ENCODE measurements at places on chromosomes 7 and 10.

DNA sequence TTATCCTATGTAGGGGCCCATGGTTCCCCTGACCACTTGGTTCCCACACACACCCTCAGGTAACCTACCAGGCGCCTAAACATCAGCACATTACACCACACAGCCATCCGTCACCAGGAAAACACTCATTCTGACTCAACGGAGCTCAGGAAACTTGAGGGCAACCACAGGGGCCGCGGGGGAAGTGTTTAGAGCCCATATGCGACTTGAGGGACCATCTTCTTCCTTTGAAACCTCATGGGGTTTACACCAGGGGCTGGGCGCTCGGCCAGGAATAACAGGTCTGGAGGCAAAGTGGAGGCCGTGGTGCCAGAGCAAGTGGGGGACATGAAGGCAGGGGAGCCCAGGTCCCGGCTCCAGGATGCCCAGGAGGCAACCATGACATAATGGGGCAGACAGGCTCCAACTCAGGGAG lies 1.5 kb downstream of the STX1A start:
- DNase-seq, result peak; percentile 52

DNA sequence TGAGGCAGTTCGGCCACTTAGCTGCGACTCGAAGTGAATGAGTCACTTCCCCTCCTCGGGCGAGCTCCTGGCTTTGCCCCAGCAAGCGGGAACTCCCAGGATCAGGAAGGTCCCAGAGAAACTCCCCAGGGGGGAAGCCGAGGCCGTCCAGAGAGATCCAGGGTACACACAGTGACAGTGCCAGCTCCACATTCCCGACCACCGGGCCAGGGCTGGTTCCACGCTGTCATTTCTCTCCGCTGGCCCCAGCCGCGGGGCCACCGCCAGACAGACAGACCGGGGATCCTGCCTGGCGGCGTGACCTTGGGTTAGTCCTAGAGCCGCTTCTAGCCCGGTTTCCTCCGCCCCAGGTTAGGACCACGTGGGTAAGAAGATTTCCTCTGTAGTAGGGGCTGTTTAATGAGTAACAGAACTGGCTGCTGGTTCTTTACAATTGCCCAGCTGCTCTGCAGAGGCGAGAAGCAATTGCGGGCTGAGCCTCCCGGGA lies 463 bp upstream of the UPP1 start:
- DNase-seq, result peak; percentile 95

GRCh38 chr10:58740620-58741369 lies 228.1 kb downstream of the BICC1 start:
- no peak for DNase-seq

- DNase-seq, result no peak
These were observed 107.3 kb upstream of the KDM7A start for GRCh38 chr7:140284062-140284461.

- DNase-seq, result no peak
These were observed 217.9 kb downstream of the SFMBT2 start for GRCh38 chr10:7192831-7193361.

- no peak for DNase-seq
These were observed 95.9 kb upstream of the HDAC9 start for GRCh38 chr7:18399436-18400235.

DNA sequence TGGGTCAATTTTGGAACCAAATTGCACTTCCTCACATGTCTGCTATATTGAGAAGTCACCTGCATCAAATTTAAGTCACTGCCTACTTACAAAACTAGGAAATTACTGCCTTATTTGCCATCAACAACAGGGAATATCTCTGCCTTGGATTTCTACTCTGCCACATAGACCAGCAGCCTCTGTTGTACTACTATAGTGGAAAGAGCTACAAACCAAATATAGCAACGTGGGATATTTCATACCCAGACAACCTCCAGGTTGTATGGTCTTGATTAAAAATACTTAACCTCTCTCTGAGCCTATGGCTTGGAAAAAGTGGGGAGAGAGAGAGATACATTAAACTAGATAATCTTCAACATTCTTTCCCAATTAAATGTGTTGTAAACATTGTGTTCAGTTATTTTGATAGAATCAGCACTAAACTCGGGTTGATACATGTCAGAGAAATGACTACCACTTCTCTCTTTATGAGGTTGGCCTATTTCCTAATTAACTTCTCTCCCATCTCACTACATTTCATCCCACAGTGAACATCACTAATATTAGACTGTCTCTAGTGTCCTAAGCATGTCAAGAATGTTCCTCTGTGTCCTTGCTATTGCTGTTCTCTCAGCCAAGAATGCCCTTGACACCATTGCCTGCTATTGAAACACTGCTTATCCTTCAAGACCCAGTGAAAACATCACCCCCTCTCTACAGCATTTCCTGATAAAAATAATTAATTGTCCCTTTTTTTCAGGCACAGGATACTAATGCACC lies 421.2 kb downstream of the IPMK start:
- DNase-seq, result no peak

GRCh38 chr7:108308903-108309302 lies 147.3 kb downstream of the NRCAM start:
- no peak for DNase-seq

DNA sequence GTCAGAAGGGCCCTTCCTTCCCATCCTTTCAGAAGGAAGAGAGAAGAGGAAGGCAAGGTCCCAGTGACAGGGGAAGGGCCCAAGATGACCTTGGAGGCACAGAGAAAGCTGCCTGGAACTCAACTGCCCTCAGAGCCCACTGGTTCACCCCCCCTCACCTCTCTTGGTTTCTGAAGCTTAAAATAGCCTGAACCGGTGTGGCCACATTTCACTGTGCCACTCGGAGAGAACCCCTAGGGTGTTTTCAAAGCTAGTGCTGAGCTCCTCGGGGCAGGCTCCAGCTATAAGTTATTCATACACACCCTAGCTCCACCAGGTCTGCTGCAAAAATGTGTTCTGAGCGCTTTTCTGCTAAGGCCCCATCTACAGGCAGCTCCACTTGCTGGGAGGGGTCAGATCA lies 60.9 kb upstream of the ADRB1 start:
- DNase-seq, result no peak
